ENCODE measurements at places on chromosomes 6 and 20.

DNA sequence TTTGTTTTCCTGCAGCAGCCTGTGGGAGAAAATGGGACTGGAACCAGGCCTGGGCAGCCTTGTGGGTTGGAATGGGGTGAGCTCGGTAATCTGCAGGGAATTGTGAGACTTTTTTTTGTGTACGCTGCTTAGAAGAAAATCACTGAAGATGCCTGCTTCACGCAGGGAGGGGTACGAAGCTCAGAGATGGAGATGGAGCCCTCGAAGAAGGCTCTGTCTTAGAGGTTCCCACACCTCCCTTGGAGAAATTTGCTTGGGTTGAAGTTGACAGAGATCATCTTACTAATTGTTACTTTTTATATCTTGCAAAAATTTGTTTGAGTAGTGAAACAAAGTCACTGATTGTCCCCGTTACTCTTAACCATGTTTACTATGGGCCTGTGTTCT lies 894 bp downstream of the PYGB start:
- DNase-seq = peak; percentile 2

DNA sequence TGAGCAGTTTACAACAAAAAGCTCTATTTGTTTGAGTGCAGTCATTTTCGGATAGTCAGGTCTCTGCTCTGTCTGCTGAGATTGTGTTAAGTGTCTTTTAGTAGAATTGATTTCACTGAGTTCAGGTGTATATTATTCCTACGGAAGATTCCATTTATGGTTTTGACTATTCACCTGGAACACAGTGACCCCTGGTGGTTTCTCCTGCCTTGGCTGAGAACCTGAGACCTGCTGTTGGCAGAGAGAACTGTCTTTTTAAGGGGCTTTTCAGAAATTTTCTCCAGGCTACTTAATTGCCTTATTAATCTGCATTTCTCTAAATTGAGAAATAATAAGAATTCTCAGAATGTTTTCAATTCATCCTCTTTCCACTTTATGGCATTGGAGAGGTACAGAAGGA lies 508.0 kb downstream of the TBC1D32 start:
- DNase-seq = peak; percentile 58

DNA sequence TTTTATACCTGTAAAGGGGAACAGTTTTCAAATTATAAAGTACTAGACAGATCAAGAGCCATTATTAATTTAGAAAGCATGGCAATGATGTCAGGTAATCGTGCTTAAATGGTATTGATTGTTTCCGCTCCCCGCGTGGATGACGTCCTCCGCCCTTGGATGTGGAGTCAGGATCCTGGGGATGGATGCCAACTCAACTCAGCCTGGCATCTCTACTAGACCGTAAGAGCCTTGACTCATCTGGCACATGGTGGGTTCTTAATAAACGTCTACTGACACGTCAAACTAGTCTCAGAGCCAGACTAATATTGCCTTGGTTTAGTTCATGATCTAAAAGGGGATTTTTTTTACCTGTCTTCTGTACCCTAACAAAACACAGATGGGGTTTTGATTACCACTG lies 80.2 kb downstream of the LRFN2 start:
- DNase-seq = no peak

DNA sequence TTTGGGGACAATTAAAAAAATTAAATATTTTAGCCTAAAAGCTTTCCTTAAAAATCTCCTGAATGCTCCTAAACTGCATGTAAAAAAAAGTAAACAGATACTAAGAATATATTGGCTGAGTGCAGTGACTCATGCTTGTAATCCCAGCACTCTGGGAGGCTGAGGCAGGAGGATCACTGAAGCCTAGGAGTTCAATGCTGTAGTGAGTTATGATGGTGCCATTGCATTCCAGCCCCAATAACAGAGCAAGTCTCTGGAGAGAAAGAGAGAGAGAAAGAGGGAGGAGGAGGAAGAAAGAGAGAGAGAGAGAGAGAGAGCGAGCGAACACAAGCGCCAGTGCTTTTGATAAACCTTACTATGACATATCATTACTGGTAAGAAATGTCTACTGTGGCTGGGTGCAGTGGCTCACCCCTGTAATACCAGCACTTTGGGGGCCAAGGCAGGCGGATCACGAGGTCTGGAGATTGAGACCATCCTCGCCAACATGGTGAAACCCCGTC lies 58.8 kb downstream of the FKBP5 start:
- DNase-seq = no peak

DNA sequence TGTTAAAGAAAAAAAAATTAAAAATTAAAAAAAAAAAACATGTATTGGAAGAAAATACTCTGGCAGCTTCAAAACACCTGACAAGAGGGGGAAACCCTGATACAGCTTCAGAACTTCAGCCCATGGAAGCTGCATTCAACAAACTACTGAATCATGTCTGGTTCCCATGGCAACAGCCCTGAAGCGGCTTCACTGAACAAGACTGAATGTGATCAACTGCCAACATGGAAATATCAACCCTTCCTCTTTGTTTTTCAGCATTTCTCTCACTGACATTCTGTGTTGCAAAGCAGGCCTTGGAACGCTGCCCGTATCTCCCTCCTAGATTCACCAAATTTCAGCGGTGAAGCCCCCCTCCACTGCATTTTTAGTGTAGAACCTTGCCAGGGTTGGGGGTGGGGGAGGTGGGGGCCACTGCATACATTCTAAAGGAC lies 91.3 kb upstream of the SHLD1 start:
- DNase-seq = no peak

- DNase-seq = no peak
Measured at GRCh38 chr6:12049165-12049564, 37.1 kb downstream of the HIVEP1 start.

DNA sequence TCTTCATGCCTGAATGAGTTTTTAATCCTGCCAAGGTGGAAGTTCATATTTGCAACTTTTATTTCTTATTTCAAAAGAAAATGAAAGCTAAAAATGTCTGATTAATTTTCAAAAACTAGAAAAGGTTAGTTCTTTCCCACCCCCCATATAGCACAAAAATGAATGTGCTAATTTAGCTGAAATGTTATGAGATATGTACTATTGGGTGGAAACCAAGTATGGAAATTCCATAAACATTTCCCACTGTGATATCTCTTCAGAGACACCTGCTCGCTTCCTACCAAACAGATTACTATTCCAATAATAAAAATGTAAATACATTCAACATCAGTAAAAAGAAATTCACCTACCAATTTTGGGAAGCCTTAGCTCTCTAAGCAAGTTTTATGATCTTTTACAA lies 678.6 kb upstream of the ID4 start:
- no peak for DNase-seq

DNA sequence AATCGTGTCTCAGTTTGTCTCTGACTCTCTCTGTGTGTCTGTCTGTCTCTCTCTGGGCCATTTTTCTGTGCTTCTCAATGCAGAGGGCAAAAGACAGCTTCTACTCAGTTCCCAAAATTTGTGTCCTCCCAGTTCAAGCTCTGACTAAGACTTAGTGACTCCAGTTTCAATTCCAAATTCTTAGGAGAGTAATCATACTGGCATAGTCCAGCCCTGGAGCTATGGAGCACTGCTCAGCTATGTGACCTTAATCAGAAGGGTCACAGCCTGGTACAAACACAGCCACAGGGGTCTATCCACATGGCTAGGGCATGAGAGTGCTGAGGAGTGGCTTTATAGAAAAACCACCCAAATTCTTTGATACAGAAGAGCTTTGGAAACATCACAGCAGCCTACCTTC lies 91.9 kb downstream of the FOXF2 start:
- no peak for DNase-seq

GRCh38 chr6:163309491-163310026 lies 105.0 kb upstream of the QKI start:
- no peak for DNase-seq

DNA sequence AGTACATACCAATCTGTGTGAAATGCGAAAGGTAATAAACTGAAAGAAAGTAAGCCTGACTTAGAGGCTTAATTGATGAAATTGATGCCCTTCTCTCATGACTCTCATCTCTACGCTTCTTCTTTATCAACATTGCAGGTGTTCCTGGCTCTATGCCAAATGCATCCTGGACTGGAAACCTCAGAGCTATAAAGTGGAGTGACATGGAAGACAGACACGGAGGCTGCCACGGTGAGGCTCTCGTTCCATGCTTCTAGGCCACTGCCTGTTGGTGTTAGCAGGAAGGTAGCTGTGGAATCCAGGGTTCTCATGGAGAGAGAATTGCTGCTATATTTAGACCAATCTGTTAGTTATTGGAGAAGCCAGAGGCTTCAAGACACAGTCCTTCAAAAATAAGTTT lies 73.2 kb downstream of the C6orf52 start:
- DNase-seq = no peak

DNA sequence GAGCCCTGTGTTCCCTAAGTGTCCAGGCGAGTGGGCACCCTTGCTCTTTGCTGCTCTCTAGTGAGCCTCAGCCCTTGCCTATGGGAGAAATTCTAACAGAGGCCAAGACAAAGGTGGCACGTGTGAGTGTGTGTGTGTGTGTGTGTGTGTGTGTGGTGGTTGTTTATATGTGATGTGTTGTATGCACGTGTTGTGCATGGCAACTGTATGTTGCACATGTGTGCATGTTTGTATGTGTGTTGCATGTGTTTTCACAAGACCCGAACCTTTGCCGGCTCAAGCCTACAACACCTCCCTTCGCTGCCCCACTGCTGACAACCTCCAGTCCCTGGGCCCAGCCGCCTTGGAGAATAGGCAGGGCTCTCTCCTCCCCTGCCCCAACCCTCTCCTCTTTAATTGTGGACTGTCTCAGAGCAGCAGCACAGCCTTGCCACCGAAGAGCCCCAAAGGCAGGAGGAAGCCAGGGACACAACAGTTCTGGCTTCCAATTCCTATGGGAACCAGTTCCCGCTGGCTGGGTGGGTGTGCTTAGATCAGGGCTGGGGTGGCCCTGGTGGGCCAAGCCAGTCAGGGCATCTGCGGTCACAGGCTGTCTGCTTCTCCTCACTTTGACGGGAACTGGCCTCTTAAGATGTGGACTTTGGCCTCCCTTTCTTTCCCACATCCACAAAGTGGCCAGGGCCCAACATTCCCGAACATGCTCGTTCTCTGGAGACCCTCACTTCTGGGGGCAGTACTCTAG lies 2.7 kb downstream of the KCNK16 start:
- DNase-seq = no peak

GRCh38 chr6:93972791-93973190 lies 553.4 kb upstream of the EPHA7 start:
- no peak for DNase-seq

DNA sequence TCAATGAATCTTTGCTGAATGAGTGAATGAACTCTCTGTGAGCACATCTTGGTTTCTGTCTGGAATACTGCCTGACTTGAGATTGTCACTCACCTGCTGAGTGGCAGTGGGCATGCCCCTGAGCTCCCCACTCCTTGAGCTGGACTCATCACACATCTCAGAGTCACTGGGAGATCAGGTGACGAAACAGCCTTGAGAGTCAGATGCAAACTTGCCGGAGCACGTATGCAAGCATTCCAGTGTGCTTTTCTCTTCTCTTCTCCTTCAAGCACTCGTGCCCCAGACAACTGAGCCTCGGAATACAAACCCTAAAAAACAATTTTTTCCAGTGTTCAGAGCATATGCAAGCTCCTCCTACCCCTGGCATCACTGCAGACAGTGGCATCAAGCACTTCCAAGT lies 9.4 kb upstream of the BMP7 start:
- DNase-seq = no peak

- DNase-seq = no peak
Measured at GRCh38 chr6:37011656-37012378, 6.4 kb downstream of the FGD2 start.

GRCh38 chr20:36320898-36321695 lies 15.0 kb downstream of the DLGAP4 start:
- no peak for DNase-seq

- no peak for DNase-seq
Measured at GRCh38 chr6:20861481-20861880, 327.2 kb downstream of the CDKAL1 start.

- no peak for DNase-seq
Measured at GRCh38 chr6:121223212-121223611, 111.1 kb downstream of the TBC1D32 start.

- DNase-seq = no peak
Measured at GRCh38 chr6:132253211-132253610, 148.1 kb downstream of the MOXD1 start.

DNA sequence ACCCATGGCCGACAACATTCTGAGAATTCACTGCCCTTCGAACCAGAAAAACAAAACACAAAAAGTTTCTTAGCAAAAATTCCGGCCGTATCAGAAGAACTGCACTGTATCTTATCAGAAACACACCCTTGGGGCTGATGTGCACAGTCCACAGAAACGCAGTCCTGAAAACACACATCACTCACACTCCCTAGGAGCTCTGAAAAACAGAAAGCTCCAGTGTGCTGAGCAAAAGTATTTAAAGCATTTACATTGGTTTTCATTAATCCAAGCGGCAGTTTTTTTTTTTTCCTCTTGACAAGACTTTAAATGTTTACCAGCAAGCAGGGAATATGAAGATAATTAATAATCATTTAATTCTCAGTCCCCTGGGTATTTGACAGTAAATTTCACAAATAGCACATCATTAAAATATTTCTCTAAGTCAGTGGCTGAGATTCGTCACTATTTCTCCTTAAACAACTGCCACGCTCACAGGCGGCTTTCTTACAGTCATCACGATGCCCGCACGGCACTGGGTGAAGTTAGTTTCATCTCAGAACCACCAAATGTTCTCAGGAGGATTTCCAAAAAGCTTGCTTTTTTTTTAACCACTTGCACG lies 13.3 kb downstream of the NFATC2 start:
- DNase-seq = no peak

- no peak for DNase-seq
Measured at GRCh38 chr6:35293681-35294080, 3.9 kb upstream of the DEF6 start.

GRCh38 chr20:36717657-36718056 lies 28.2 kb downstream of the NDRG3 start:
- DNase-seq = peak; percentile 50

- no peak for DNase-seq
Measured at GRCh38 chr6:53737746-53738145, 57.1 kb upstream of the LRRC1 start.

GRCh38 chr20:38353316-38353715 lies 7.0 kb downstream of the LBP start:
- DNase-seq = no peak

- DNase-seq = no peak
Measured at GRCh38 chr6:37019065-37019450, 13.6 kb downstream of the FGD2 start.

DNA sequence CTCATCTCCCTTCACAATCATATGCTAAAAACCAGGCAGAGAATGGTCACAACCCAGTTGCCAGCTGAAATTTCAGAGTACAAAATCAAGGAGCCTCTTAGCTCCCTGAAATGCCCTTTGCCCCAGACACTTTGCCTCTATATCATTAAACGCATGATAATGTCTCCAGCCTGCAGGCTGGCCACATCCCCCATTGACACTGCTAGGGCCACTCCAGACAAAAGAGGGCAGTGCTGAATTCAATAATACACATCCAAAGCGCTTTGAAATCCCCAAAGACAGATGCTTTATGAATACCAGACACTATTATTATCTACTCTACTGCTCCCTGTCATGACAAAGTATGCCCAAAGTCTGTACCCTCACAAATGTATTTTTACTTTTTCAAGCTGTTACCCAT lies 348.3 kb upstream of the POU3F2 start:
- no peak for DNase-seq

DNA sequence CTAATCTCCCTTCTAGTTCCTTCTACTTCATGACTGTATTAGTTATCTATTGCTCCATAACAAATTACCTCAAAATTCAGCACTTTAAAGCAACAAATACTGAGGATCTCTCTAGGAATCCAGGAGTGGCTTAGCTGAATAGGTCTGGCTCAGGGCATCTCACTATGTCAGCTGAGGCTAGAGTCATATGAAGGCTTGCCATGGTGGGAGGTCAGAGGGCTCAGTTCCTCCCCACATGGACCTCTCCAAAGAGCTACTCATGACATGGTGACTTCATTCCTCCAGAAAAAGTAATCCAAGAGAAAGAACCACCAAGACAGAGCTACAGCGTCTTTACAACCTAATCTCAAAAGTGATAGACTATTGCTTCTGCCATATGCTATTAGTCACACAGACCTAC lies 70.2 kb upstream of the PRND start:
- DNase-seq = no peak
